ENCODE measurements at places on chromosomes 2 and 18.

DNA sequence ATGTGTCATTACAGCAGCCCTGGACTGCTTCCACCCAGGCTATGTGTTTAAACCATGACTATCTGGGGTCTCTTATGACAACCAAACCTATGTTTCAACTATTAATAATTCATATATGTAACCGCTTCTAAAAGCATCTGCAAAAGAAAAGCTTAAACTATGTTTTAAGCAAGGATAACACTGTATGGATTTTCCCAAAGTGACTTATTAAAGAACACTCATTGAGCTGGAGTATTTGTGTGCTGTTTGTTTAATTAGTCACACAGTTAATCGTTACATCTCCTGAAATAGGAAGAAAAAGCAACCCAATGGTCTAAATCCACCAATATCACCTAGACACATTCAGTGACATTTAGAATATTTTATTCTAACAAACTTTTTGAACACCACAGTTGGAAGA, 51.3 kb downstream of the TMEM163 start:
- no peak for DNase-seq

DNA sequence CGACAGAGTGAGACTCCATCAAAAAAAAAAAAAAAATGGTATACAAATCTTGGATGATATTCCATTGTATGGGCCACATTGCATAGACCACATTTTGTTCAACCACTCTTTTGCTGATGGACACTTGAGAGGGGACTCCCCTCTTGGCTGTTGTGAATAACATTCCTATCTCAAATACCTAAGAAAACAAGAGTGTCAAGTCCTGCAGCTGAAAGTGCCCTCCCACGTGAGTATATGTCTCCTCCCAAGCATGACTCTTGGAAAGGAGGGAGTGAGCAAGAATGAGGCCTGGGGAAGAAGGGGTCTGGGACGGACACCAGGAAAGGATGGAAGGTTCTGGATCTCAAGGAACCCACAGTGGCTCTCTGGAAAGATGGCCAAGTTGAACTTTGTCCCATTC, 36.0 kb upstream of the NPAS2 start:
- DNase-seq, result no peak

GRCh38 chr2:176454893-176455815, 185.9 kb downstream of the MTX2 start:
- peak; percentile 72 for DNase-seq

GRCh38 chr2:240284503-240285259, 144.2 kb upstream of the OTOS start:
- no peak for DNase-seq

DNA sequence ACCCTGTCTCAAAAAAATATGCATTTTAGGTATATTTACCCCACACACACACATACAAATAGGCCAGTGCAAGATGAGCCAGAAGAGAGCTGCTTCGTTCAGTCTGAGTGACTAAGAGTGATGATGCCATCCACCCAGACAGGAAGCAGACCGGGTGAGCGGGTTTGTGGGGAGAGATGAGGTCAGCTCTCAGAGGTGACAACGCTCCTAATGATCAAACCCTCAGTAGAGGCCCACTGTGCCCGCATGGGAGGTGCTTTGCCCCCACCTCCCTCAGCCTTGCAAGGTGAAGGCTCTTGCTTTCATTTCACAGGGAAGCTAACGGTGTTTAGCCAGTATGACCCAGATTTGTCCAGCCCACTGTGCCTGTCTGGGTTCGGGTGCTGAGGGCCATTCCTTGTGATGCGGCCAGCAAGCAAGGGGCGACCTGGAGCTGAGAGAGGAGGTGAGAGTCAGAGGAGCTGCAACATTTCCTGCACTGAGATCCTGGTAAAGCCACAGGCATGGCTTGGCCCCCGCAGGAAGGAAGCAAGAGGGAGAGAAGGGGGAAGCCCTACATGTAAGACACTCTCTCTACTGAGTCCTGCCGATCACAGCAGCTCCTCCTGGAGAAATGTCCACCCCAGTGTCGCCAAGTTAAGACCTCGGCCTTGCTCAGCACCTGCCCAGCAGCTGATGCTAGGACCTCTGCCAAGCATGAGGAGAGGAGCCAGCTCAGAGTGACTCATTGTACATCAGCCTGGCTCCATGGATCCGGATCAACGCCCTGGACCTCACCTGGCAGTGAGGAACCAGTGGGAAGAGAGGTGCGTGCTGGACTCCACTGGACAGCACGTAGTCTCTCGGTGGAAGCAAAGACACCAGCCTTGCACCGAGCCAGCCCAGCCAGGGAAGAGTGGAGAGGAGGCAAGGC, 37.0 kb downstream of the NIFK start:
- peak; percentile 91 for DNase-seq

DNA sequence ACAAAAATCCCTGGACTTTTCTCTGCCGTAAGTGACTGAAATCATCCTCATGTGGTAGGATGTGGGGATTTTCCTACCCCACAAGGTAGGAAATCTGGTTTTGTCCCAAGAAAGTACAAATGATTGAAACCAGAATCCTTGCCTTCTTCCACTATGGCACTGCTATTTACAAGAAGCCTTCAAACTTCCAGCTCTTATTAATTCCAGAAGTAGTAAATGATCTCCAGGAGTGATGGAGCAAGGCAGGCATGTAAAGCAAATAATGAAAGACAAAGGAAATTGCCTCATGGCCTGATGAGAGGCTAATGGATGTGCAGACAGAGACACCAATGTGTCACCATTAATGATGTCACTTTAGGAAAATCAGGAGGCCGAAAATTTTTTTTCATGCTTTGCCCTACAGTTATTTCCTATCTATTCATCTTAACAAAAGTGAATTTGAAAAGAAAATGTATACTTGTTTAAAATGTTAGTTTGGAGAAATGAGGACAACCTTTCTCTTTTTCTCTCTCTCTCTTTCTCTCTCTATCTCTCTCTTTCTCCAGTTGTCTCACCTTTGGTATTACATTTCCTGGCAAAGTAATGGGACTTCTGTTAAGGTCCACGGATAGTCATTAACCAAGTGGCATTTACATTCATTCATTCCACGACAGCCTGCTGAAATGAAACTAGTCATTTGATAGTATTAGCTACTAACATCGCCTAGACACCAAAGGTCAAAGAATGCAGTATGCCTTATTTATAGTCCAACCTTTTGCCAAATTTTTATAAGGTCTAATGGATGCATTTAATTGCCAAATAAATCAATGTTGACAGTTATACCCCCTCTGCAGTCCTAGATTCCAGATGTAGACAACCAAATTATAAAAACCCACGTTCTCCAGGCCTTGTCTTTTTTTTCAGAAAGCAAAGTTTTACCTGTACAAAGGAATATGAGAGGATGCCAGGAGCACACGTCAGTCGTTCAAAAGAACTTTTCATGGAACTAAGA, 5.0 kb upstream of the EVA1A start:
- no peak for DNase-seq

DNA sequence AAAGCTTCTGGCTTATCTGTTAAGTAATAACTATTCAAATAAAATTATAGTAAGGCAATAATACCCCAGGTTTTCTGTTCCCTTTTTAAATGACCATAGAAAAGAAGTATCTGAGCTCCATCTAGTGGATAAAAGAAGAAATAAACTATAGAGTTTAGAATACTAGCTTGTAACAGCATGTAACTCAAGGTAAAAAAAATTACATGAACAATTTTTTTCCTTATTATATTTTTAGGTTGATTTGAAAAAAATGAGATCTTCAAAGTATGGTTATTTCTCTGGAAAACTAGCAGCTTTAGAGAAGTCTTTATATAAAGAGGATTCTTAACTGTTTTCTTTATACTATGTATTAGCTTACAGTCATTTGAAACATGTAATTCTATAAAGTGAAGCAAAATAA, 58.1 kb downstream of the NCKAP1 start:
- DNase-seq, result no peak

GRCh38 chr18:11591957-11592356, 17.4 kb upstream of the SLC35G4 start:
- no peak for DNase-seq

DNA sequence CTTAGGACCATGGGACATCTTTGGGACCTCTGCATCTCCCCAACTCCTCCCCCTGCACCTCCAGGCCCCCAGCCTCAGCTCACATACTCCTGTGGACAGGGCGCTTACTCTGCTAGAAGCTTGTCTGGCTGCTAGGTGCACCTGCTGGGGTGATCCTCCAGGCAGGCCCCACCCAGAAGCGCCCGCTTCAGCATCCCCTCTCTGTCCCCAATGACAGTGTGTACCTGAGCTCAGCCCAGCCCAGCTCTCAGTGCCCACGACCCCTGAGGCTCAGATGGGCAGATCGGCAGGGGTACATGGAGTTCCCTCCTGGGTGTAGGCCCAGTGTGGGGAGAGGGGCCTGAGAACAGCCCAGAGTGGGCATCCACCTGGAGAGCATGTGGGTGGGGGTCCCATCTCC, 5.9 kb downstream of the TEKT4 start:
- no peak for DNase-seq

DNA sequence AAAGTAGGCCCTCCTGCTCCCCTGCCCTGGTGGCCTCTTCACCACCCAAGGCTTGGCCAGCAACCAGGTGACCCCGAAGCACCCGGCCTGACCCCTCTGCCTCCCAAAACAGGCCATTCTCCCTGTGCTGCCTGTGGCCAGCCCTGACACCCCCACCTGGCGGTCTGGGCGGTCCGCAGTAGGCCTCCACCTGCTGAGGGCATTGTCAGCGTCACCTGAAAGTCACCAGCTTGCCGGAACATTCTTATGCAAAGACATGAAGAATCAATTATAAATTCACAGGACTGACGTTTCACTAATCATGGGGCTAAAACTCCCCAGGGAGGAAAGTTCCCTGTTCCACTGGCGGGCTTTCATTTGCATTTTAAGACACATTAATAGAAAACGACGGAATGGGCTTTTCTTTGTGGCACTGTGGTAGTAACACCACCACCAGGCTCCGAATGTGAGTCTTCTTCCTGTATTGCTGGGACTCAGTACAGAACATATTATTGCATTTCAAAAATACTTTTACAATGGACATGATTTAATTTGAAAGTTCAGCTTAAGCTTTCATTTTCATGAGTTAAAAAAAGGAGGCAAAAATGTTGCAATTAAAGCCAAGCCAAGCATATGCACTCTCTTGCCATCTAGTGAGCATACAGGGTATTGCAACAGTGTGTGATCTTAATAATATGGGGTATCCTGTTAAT, 57.4 kb downstream of the ADI1 start:
- DNase-seq, result no peak

GRCh38 chr2:69034122-69034521, 21.1 kb downstream of the ANTXR1 start:
- no peak for DNase-seq

GRCh38 chr2:158926478-158926948, 41.9 kb upstream of the TANC1 start:
- DNase-seq, result no peak

DNA sequence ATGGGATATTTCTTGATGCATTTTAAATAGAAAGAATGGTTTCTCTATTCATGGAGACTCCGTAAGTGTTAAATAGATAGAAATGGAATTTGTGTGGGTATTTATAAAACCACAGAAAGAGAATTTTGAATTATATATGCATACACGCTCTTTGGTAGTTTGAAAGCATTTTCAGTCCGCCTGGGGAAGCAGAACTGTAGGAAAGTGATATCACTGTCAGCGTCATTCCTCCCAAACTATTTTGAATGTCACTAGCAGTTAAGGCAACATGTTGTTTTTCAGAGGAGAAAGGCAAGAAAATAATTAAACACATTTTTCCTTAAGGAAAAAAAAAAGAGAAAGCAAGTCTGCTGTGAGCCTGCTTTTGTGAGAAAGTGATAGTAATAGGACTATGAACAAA, 8.7 kb upstream of the ERMN start:
- DNase-seq, result no peak

DNA sequence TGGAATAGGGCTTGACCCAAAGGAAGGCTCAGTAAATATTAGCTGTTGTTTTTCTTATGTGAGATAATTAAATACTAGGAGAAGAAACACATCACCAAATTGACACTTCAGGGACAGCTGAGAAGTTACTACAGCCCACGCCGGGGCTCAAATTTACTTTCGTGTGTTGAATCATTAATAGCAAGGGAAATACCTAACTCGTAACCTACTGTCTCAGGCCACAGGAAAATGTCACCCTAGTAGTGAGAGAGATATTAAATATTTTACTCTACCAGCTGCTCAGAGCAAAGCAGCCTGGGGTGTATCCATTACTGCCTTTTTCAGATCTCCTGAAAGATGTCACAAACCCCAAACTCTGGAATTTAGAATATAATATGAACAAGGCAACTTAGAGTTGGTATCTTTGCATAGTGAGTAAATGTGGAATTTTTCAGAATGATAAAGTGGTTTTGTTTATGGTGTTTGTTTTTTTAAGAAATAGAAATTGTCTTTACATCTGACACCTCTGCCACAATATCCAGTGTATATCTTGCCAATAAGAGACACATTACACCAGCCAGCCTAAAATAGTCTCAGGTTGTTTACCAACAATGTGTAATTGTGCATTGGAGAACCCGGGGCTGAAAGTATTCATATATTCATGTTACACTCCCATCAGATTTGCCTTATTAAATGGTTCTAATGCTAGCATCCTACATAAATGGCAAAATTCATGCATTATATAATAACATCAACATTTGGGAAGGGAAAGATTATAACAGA, 48.4 kb downstream of the ATP8B1 start:
- DNase-seq, result no peak

GRCh38 chr2:165601928-165602521, 132.5 kb downstream of the CSRNP3 start:
- DNase-seq, result no peak

DNA sequence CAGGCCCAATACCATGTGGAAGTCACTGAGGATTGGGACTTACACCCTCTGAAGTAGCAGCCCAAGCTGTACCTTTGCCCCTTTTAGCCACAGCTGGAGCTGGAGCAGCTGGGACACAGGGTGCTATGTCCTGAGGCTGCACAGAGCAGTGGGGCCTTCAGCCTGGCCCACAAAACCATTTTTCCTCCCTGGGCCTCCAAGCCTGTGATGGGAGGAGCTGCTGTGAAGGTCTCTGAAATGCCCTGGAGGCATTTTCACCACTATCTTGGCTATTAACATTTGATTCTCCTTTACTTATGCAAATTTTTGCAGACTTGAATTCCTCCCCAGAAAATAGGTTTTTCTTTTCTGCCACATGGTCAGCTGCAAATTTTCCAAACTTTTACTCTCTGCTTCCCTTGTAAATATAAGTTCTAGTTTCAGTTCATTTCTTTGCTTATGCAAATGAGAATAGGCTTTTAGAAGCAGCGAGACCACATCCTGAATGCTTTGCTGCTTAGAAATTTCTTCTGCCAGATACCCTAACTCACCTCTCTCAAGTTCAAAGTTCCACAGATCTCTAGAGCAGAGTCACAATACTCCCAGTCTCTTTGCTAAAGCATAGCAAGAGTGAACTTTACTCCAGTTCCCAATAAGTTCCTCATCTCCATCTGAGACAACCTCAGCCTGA, 213.8 kb upstream of the MGAT5 start:
- no peak for DNase-seq

GRCh38 chr18:44741511-44741910, 60.8 kb downstream of the SETBP1 start:
- DNase-seq, result no peak

DNA sequence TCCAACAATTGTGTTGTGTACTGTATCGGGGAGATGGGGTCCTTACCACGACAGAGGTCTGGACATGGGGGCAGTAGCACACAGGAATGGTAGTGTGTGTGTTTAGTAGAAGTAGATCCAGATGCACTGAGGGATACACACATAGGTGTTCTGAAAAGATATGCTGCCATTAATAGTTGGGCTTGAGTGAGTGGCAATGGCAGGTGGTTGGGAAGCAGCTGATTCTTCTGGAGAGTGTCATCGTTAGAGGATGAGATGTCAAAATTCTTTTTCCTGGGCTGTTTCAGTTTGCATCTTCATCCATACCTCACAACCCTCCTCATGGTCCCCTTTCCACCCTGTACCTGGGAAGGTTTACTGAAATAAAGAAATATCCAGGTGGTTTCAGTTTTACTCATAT, 66.6 kb downstream of the UGGT1 start:
- DNase-seq, result no peak
